ENCODE measurements at places on chromosomes 5 and 9.

DNA sequence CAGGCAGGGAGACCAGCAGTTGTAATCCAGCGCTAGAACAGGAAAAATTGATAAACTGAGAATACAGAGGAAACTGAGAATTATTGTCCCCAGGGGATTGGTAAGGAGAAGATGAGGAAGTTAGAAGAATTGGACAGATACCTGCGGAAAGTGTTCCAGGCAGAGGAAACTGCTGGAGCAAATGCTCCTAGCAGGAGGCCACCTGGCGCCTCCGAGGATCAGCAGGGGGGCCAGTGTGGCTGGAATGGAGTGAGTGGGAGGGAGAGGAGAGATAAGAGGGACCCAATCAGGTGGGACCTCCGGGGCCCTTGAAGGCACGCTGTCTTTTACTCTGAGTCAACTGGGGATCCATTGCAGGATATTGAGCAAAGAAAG lies 695 bp upstream of the ANXA6 start:
- peak; percentile 63 for DNase-seq

- no peak for DNase-seq
Measured at GRCh38 chr5:78563621-78564020, 85.0 kb downstream of the LHFPL2 start.

GRCh38 chr9:69279084-69279731 lies 45.8 kb upstream of the ENTREP1 start:
- no peak for DNase-seq

DNA sequence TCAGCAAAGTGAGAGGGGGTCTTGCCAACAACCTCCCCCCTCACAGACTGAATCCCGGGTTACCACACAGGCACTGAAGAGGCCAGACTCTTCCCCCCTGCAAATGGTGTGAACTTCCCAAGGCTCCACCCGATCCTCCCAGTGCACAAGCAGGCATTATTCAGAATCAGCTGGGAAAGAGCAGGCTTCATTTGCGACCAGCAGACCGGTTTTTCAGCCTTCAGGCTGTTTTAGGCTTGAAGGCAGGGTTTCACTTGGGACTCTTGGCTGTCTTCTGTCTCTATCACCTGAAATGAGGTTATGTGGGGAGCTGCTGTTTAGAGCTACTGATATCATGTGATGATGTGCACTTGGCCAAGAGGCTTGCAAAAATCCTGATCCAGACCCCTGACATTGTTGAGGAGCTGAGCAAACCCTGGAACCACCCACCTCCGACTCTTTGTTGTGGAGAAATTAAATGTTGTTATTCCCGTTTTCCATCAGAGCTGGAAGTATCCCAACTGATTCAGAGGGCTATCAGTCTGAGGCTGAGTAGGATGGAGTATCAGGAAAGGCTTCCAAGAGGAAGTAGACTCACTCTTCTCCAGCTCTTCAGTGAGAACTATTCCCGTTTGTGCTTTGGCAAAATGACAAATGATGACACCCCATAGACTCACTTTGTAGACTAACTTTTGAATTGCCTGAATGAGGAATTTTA lies 63.3 kb upstream of the ZFR start:
- DNase-seq, result no peak

GRCh38 chr9:112570671-112571167 lies 84.1 kb downstream of the KIAA1958 start:
- DNase-seq, result peak; percentile 69

GRCh38 chr5:149110406-149110805 lies 30.9 kb upstream of the ABLIM3 start:
- no peak for DNase-seq

- DNase-seq, result no peak
Measured at GRCh38 chr5:95845391-95845790, 22.9 kb upstream of the GLRX start.

GRCh38 chr5:180133060-180133459 lies 61.5 kb upstream of the RNF130 start:
- DNase-seq, result peak; percentile 4

DNA sequence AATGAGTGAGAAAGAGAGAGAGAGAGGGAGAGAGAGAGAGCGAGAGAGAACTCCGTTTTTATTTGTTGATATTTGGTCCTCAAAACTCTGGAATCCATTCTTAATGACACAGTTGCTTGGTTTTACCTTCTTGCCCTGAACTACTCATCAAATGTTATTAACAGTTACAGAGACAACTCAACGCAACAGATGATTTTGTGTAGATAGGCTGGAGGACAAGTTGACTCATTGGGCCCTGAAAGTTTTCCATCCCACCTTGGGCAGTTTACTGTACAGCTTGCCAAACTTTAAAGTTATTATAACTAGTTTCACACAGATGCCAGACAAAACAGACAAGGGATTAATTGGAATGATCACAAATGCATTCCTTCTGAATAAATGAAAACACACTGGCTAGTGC lies 339.9 kb downstream of the ARL15 start:
- DNase-seq, result no peak

- DNase-seq, result no peak
Measured at GRCh38 chr5:144812763-144813162, 642.1 kb downstream of the KCTD16 start.

GRCh38 chr5:26231316-26231715 lies 807.1 kb downstream of the CDH9 start:
- no peak for DNase-seq

GRCh38 chr5:25362799-25363198 lies 718.0 kb upstream of the CDH10 start:
- DNase-seq, result no peak

- no peak for DNase-seq
Measured at GRCh38 chr9:38626006-38626405, 5.6 kb upstream of the ANKRD18A start.

DNA sequence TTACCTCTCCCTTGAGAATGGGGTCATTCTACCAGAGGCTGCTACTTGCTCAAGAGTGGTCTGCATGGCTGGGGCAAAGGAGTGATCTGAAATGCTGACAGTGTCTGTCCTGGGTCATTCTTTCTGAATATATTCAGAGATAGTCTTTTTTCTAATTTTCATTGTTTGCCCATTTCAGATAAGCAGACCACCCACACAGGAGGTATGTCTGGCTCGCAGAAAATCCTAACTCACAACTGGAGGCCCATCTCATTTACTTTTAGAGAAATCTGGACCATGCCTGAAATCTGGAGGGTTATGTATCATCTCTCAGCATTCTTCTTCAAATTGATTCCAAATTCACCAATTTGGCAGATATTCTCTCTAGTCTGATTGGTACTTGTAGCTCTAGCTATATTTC lies 227.6 kb downstream of the SEC61B start:
- no peak for DNase-seq

DNA sequence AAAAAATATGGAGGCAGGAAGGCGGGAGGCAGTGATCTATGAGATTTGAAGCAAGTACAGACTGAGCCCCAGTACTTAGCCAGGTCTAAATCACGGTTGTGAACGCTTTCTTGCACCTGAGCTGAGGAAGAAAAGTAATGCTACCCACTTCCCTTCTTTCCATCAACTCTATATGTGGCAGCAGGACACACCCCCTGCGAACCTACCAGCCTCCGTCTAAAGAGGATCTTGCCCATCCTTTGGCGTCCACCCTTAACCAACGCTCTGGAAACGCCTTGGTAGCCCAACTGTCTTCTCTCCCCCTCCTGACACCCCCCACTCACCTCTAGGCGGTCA lies 545 bp downstream of the HMGCS1 start:
- DNase-seq, result no peak

- no peak for DNase-seq
Measured at GRCh38 chr5:56649569-56649968, 165.8 kb upstream of the MAP3K1 start.

DNA sequence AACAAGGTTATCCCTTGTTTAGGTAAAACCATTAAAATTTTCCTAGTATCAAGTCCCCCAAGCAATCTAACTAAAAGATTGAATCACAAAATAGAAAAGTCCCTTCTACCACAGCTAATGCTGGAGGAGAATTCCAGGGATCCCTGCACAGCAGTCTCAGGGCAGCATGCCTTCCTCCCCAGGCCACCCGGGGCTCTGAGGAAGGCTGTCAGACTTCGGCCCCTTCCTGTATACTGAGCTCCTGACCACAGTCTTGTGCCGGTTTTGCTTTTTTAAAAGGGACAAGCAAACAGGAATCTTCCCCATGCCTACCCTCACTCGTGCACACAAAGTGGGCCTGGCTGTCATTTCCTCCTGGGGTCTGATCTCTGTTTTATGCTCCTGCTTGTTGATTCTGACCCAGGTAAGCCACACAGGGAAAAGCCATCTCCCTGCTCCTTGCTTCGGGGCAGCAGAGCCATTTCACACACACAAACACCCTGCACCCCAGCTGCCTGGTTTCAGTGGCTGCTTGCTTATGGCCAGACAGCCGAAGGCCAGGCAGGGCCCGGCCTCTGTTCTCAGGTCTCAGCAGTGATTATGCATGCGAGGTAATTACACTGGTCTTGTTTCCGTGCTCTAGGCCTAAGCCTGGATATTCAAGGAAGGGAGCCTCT lies 211.9 kb downstream of the NXNL2 start:
- DNase-seq, result no peak

- no peak for DNase-seq
Measured at GRCh38 chr9:111316796-111317195, 13.2 kb downstream of the OR2K2 start.

DNA sequence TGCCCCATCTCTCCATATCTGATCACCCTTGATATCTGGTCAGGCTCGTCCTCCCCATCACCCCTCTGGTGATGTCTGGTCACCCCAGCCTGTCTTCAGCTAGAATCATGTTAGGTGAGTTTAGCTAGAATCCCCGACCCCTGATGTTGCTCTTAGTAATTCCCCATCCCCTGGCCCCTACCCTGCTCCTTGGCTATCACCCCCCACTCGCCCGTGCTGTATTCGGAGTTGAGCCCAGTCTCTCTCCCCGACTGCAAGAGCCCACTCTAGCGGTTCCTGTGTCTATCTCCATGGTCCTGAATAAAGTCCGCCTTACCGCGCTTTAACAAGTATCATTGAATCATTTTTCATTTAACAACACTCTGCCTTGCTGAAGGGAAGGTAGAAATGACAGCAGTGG lies 33.7 kb downstream of the ADAMTS2 start:
- no peak for DNase-seq

DNA sequence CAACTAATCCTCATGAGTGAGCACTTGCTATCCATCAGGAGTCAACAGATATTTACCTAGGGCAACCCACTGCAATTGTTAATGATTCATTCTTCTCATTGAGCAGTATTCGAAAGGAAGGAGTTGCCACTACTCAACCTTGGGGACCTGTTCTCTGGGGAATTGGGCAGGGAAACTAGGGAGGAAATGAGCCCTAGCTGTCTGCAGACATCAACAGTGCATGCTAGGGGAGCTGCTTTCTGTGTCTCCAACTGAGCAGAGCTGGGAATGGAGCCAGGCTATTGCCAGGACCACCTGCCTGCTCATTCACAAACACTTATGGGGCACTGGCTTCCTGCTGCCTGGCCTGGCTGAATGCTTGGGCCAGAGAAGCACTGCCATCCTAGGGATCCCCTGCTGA lies 183.4 kb downstream of the TMEM38B start:
- DNase-seq, result no peak

- no peak for DNase-seq
Measured at GRCh38 chr5:140292212-140293036, 10.5 kb downstream of the PFDN1 start.

DNA sequence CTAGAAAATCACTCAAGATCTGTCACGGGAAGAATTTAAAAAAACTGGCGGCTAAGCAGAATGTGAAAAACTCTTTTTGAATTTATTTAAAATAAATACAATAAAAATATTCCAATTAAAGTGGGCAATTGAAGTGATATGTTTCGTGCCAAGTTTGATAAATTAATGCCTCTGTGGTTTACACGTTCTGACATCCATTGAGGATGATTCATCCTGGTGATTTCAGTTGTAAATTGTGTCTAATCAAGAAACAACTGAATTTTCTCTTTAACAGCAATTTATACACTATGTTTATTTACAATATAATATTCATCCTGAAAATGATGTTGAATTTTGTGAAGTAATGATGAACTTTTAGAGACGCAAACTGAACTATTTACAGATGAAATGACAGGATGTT lies 21.0 kb upstream of the OSMR start:
- no peak for DNase-seq

DNA sequence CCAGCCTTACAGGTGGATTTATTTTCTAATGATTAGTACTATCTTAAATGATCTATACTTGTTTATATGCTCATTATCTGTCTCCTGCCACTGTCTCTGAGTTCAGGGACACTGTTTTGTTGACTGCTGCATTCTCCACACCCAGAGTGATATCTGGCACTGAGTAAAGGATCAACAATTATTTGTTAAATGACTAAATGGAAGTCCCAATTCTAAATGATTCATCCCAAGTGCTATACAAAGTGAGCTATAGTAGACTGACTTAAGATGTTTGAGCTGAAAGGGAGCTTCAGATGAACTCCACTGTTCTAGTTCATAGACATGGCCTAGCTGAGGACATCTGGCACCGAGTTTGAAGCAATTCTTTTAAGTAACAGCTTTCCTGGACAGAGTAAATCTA lies 40.5 kb downstream of the ITGA2 start:
- DNase-seq, result no peak

DNA sequence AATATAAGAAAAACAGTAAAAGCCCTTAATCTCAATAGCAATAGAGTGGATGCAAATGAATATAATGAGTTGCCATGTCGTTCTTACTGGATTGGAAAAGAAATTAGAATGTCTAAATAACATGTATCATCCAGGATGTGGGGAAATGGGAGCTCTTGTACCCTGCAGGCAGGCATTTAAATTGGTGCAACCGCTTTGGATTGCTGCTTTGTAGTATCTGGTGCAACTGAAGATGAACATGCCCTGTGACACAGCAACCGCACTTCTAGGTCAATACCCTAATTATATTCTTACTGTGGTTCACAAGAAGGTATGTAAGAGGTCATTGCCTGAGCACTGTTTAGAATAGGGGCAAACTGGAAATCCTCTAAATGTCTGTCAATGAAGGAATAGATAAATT lies 18.9 kb downstream of the MRPS30 start:
- no peak for DNase-seq

DNA sequence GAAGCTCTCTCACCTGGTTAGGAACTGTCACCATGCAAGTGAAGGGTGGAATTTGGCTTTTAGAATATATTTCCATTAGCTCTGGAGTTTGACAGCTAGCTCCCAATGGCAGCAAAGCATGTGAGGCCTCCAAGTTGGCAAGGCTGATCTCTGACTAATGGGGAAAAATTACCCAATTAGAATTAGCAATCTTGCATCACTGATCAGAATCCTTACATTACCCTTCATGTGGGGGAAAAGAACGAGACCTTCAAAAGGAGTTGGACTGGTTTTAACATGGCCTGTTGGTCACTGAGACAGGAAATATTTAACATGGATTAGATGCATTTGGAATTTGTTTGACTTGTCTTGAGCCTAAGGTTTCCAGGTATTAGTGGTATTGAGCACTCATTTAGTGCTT lies 192.3 kb upstream of the GDNF start:
- no peak for DNase-seq
